ENCODE measurements at places on chromosomes 6 and 20. TPM values are rescaled to one million over a fixed set of nuclear protein-coding genes. Genes with fewer than 3 reads are reported as not detected.

The MAS1 gene
- not detected for total RNA-seq

The DOK5 gene
- total RNA-seq = not detected

The LRRC1 gene
- total RNA-seq = 63.6 TPM

The PRSS35 gene
- total RNA-seq = not detected

The GFOD1 gene
- 24.2 TPM for total RNA-seq

The IL20RA gene
- total RNA-seq = not detected

The RUNX2 gene
- total RNA-seq = 7.6 TPM

The SLPI gene
- total RNA-seq = 12.8 TPM

The OR2H2 gene
- not detected for total RNA-seq

The MPIG6B gene
- not detected for total RNA-seq

The CGA gene
- total RNA-seq = not detected

The ARMC2 gene
- 7.4 TPM for total RNA-seq

The SLC17A9 gene
- 4.9 TPM for total RNA-seq

The ZBTB46 gene
- total RNA-seq = 33.0 TPM

DNA sequence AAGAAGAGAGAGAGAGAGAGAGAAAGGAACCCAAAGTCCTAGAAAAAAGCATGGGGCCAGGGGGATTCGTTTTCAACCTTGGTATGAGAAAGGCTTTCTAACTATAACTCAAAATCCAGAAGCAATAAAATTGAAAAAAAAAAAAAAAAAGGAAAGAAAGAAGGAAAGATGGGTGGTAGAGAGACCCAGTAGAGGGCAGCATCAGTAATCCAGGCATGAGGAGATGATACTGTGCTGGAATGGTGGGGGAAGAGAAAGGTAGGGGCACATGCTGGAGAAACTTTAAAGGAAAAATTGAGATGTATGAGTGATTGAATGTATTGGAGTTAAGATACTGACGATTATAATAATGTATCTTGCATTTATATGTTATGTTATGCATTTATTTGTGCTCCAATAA lies 1040.7 kb upstream of the FLRT3 start:
- no peak for DNase-seq

DNA sequence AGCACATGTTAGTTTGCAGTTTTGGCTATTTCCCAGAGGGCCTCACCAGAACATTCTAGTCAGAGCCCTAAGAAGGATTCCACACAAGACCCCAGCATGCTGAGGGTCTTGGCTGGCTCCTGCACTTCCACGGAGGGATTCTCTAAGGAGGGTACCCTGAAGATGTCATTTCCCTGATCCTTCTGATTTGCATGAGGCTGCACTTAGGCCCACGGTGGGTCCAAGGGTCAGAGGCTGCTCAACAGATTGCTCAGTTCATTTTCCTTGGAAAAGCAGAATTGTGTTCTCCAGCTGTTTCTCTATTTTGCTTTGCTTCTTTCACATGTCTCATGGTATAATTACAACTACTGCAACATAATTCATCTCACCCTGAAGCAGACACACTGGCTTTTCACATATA lies 22.2 kb downstream of the PREP start:
- DNase-seq = no peak

DNA sequence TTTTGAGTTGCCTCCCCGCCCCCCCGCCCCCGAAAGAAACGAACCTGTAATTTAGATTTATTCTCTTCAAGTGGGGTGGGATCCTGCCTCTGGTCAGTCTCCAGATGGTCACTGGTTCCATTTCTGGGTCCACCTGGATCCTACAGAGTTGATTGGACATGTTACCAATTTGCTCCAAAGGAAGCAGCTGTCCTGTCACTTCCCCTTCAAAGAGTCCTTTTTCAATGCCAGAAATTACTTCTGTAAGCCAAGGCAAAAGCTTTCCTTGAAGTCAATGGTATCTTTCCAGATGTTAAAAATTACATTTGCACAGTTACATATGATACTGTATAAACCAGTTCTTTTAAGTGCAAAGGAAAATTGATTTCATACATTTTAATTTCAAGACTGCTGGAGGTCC lies 12.0 kb upstream of the ANKRD60 start:
- no peak for DNase-seq

- no peak for DNase-seq
Measured at GRCh38 chr6:1176567-1176966, 135.3 kb upstream of the FOXQ1 start.

GRCh38 chr6:29752451-29753308 lies 29.4 kb downstream of the HLA-F start:
- DNase-seq = peak; percentile 90

GRCh38 chr6:44918671-44919296 lies 409.3 kb upstream of the RUNX2 start:
- DNase-seq = no peak

DNA sequence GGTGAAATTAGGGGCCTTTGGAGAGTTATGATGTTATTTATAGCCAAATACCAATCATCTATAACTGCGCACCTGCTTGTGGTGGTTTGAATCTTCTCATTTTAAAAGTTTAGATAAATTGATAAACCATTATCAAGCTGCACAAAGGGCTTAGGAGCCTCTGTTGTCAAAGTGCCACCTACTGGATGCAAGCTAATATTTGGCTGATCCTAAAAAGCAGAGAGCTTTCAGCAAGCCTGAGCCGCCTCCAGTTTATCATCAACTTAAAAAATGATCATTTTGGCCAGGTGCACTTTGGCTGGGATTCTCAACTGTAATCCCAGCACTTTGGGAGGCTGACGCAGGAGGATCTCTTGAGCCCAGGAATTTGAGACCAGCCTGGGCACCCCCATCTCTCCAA lies 58.5 kb upstream of the ATXN1 start:
- no peak for DNase-seq

DNA sequence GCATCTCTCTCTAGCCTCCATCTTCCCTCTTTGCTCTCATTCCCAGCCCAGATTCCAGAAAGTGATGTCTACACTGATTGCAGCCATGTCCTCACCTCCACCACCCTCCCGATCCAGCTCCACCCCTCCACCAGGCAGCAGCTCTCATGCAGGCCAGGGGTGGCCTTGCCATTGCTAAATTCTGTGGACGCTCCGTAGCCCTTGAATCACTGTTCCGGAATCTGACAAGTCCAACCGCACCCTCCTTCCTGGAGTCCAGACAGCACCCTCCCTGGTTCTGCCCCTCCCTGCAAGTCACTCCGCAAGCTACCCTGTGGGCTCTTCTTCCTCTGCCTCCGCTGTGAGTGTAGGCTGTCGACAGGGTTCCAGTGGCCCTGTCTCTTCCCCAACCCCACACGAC lies 26.2 kb downstream of the TNXB start:
- peak; percentile 67 for DNase-seq

GRCh38 chr20:31474758-31475427 lies at the start of the genes DEFB124 and REM1:
DEFB124 (minus strand) TSS chr20:31475127; CDS start chr20:31473013, 2,114 bp downstream.
REM1 (plus strand) TSS chr20:31475288; CDS start chr20:31476446, 1,158 bp downstream.
- DNase-seq = no peak

GRCh38 chr20:32036716-32037485 lies 15.1 kb upstream of the HCK start:
- DNase-seq = no peak

DNA sequence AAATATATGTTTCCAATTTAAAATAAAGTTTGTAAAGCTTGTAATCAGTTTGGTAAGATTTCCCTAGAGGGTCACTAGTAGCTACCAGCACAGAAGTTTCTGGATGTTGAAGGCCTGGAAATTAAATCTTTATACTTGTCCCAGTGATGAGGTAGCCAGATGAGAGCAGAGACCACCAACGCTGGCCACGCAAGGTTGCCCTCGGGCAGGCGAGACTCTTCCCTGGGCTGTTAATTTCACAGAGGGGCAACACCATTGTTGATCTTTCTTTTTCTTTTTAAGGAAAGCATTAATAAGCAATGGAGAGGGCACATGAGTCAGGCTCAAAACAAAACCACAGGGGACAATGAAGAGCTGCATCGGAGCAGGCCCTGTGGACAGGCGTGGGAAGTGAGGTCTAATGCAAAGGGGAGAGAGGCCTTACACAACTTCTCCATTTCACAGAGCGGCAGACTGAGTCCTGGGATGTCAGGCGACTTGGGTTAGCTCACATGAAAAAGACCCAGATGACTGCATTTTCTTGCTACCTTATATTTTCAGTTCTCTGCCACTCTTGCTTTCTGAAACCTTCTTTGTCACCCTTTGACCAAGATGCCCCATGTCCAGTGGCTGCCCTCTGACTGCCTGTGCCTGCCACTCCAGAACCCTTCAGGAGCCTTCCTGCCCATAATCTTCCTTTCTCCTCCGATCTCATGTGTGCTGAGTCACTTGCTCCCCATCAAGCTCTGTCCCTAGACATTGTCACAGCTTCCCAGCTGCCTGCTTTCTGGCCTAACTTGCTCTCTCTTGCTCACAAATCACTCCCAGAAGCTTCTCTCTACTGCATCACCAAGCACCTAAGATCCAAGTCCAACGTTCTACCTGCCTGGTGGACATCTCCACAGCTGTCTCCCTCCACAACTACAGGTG lies 107.7 kb upstream of the CDYL start:
- no peak for DNase-seq

- no peak for DNase-seq
Measured at GRCh38 chr20:54323227-54323734, 115.4 kb downstream of the PFDN4 start.

DNA sequence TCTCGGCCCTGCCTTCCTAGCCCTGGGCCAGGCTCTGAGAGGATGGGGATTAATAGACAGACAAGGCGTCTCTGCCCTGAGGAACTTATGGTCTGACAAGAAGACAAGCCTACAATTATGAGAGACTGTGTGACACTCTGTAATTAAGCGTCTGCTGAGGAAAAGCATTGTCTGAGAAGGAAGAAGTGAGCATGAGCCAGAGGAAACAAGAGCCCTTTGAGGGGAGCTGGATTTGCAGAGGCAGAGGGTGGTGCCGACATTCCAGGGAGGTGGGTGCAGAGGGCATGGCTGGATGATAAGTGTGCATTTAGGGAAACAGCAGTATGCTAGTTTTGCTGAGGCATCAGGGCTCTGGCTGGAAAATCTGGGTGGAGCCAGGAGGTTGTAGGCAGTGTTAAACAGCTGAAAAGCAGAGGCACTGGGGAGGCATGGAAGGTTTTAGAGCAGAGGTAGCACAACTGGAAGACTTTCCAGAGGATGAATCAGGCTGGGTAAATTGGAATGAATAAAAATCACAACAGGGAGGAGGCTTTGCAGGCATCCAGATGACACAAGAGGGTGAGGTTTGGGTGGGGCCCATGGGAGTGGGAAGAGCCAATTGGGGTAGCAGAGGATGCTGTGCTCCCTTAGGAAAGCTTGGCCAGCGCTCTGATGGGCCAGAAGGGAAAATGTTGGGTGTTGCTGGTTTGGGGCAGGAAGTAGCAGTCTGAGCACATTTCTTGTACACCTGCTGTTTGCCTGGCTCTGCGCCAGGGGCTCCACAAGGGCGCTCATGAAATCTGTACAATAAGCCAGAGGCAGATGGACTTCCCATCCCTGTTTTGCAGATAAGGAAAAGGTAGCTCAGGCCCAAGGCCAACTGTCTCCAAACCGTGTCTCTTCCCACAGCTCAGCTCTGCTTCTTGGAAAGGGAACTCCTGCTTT lies 74.0 kb upstream of the MYL9 start:
- peak; percentile 65 for DNase-seq

DNA sequence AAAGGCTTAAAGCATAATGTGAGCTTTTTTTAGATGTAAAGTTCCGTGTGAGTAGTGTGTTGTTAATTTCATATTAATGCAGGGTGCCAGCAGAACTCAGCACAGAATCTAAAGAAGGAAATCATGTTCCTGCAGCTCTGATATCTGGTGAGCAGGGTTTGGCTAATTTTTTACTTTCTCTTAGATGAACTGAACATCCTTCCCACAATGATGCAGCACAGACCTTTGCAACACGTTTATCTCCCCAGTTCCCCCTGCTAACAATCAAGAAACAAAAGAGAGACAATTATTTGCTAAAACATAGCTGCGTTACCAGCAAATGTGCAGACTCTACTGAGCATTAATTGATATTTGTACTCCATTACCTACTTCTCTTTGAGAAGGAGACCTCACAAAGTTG lies 39.1 kb upstream of the ATXN1 start:
- DNase-seq = no peak

DNA sequence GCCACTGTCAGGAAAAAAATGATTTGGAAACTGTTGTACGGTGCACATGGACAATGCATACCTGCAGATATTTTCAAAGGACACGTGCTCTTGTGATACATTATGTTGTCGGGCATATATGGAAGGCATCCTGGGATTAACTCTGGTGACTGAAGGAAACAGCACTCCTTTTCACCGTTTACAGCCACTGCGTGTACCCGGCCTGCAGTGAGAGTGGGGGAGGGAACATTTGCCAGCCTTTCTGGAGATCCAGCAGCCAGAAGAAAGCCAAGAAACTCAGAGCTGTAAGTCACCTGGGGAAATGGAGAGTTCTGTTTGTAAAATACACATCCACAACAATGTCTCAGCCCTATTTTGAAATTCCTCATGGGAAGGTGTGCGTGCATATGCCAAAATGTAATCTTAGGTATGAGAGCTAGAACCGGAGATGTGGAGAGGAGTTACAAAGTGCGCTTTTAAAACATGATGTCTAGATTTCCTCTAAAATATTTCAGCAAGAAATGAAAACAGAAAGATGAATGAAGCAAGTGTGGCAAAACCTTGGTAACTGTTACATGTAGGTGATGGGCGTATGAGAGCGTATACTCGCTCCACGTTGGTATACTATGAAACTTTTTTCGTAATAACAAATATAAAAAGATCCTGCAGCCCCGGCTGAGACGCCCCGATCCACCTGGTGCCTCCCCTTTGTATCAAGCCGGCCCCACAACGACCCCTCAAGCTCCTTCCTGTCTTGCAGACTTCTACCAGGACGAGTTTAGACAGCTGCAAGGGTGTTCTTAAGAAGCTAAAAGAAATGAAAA lies 8.6 kb upstream of the FOXF2 start:
- DNase-seq = no peak

- no peak for DNase-seq
Measured at GRCh38 chr20:35192118-35192872, 20.4 kb downstream of the PROCR start.

GRCh38 chr6:7526755-7527154 lies 14.7 kb upstream of the DSP start:
- no peak for DNase-seq

GRCh38 chr6:133132466-133132971 lies 108.6 kb upstream of the EYA4 start:
- no peak for DNase-seq

- peak; percentile 49 for DNase-seq
Measured at GRCh38 chr6:133923938-133924593, 29.0 kb upstream of the TBPL1 start.

- DNase-seq = no peak
Measured at GRCh38 chr20:56755201-56755600, 126.1 kb downstream of the TFAP2C start.
